Kidney capillary endothelial cell (primary cell): ENCODE measurements at places on chromosomes 7 and 10.
A peak's percentile ranks its signal among the peaks of the same experiment; 100 is the strongest.

GRCh38 chr7:27199849-27200760, at the start of gene HOXA13:
TSS of gene HOXA13 (minus strand) at chr7:27200091. CDS start at chr7:27200077, 14 bp downstream.
- DNase-seq, result no peak

- DNase-seq, result no peak
Measured at GRCh38 chr10:3990307-3990706, 205.3 kb upstream of the KLF6 start.

DNA sequence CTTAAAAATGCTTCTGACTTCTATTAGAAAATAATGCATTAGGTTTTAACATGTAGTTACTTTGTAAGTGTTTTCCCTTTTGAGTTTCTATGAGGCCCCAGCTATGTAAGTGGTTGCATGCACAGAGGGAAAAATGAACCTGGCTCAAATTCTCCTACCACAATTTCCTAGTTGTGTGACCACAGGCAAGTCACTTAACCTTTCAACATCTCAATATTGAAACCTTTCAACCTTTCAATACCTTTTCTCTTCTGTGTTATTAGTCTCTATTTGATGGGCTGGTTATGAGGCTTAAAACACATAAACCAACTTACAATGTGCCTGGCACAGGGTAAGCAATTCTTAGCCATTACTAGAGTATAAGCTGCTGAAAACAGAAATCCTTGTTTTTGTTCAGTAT, 203.0 kb downstream of the KCND2 start:
- no peak for DNase-seq

- no peak for DNase-seq
Measured at GRCh38 chr7:151010307-151011096, 13.8 kb downstream of the ATG9B start.

GRCh38 chr7:41942468-41943093, 239.7 kb upstream of the INHBA start:
- DNase-seq, result no peak

DNA sequence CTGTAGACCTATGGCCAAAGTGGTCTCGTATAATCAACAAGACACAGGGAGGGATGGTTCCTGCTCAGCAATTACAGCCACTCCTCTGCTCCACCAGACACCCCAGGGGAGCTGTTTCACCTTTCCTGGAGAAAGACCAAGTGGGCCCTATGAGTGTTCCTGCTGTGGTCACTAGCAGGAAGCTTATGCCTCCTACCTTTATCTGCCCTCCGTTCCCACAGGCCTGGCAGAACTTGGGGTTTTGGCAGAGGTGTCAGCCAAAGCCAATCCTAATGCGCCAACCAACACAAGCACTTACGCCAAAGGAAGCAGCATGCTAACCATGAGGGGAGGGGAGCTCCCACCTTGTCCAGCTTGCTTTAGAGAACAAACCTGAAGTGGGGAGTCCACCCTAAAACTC, 31.2 kb downstream of the XPNPEP1 start:
- no peak for DNase-seq

GRCh38 chr7:318878-319661, 29.1 kb downstream of the FOXL3 start:
- DNase-seq, result no peak

GRCh38 chr10:69455006-69455763, 3.9 kb downstream of the TSPAN15 start:
- DNase-seq, result no peak

DNA sequence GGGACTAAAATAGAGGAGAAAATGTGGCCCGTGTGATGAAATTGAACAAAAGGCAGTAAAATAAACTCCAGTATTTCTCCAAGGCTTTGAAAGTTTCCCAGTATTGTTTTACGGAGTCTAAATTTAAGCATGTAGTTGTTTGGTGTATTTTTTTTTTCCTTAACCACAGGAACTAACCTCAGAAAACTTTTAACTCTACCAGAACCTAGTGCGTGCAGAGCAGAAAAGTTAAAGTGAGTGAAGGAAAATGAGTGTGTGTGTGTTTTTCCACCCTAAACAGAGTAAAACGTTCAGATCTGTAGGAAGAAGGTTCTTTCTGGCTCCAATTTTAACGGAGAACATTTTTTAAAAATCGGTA, 812 bp downstream of the PROSER2 start:
- no peak for DNase-seq

DNA sequence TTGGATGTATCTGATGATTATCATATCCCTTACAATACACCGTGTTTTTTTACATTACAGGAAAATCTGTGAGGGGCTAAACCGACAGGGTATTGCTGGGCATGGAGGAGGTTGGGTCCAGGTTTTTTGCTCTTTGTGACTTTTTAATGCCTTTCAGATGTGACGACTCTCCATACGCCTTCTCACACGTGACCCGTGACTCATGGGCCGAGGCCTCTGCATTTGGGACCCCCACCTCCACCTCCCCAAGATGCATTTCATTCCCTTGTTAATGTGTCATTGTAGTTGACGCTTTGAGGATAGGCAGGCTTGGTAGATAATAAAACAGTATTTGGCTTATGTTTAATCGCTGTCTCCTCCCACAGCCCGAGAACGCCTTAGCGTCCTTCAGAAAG, 95.3 kb downstream of the CUX1 start:
- DNase-seq, result no peak

DNA sequence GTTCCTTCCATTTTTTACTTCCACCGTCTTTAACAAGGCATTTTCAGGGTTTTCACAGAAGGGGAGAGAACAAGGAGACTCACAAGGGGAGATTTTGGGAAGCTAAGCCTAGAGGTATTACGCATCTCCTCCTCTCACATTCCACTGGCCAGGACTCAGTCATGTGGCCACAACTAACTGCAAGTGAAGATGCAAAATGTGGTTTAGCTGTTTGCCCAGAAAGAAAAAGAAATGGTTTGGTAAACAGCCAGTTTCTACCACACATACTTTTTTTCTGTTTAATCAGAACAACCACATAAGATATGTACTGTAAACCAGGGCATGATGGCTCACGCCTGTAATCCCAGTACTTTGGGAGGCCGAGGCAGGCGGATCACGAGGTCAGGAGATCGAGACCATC, 21.4 kb upstream of the HELLS start:
- no peak for DNase-seq

DNA sequence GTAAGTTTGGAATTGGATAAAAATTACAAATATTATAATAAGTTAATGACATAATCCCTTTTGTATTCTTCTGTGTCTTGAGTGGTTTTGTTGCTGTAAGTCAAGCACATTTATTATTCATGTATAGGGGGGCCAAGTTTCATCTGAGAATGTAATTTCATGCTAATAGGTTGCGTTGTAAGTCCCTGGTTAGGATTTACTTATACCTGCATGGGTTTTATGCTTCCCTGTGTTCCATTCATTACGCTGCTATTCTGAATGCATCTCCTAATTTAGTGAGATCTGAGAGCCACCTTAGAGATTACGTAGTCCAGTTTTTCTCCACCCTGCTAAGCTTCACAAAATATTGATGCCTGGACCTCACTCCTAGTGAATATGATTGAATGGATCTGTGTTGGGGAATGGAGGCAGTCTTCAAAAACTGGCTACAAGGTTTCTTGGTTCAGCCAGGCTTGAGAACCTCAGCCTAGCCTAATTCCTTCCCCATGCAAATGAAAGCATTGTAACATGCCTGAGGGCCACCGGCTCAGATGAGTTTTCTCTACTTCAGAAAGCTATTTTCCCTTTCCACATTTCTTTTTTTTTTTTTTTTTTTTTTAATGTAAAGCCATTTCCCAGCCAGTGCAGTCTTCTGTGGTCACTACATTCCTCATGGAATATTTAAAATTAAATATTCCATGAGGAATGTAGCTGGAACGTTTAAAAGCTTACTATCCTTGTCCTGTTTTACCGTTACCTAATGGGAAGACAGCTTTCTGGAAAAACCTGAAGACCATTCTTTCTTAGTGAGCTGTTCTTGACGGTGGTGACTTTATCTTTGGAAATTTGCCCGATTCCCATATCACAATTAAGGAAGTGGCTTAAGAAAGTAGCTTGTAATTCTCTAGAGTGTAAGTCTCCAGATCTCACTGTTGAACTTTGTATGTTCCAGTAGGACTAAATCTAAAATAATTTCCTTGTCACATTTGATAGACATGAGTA, 16.0 kb downstream of the PAPSS2 start:
- DNase-seq, result peak; percentile 21

DNA sequence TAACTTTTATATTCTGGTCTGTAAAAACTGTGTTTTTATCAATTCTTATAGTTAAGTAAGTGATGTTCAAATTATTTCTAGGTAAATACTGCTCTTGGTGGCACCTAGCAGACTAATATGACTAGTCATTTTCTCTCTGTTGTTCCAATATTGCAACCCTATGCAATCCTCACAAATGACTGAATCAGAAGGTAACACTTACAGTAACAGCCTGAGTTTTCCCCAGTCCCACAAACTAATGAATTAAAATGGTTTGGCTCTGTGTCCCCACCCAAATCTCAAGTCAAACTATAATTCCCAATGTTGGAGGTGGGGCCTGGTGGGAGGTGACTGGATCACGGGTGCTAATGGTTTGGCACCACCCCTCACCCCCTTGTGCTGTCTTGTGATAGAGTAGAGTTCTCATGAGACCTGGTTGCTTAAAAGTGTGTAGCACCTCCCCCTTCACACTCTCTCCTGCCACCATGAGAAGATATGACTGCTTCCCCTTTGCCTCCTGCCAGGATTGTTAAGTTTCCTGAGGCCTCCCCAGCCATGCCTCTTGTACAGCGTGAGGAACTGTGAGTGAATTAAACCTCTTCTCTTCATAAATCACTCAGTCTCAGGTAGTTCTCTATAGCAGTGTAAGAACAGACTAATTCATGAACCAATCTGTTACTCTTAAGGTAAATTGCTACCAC, 43.5 kb downstream of the MTPN start:
- DNase-seq, result no peak

GRCh38 chr7:105617280-105618015, 36.2 kb upstream of the EFCAB10 start:
- no peak for DNase-seq

DNA sequence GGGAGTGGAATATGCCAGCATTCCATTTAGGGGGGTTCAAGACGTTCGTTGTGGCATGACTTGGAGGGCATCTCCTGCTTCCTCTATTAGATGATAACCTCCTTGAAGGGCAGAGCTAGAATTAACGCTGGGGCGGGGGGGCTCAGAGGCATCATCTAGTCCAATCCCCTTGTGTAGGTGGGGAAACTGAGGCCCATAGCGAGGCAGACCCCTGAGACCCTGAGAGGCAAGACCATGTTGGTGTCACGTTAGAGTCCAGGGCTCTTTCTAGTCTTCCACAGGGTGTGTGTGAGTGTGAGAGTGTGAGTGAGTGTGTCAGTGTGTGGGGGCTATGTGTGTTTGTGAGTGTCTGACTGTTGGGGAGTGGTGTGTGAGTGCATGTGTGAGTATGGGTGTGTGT, 29.3 kb upstream of the NUB1 start:
- DNase-seq, result no peak

GRCh38 chr7:43546231-43546630, 36.7 kb upstream of the STK17A start:
- DNase-seq, result no peak

- DNase-seq, result no peak
Measured at GRCh38 chr7:77687747-77688144, 8.5 kb upstream of the RSBN1L start.

DNA sequence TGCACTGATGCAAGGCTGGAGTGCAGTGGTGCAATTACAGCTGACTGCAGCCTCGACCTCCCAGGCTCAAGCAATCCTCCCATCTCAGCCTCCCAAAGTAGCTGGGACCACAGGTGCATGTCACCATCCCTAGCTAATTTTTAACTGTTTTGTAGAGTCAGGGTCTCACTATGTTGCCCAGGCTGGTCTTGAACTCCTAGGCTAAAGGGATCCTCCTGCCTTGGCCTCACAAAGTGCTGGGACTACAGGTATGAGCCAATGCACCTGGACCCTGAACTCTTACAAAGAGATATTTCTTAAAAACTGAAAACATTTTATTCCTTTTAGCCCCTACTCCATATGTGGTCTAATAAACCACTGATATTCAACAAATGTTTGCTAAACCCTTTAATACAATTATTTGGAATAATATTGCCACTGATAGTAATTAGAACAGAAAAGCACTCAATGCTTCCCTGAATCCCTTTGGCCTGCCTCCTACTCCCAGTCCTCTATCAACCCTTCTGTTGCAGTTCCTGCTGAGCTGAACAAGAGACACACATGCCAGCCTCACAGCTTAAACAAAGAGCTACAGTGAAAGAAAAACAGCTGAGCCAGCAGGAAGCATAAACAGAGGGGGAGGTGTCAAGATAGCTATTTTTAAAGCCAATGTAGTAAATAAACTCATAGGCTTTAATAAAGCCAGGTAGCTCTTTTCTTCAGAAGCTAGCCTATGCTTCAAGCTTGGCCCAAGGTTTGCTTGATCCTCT, 7.0 kb upstream of the GNAI1 start:
- DNase-seq, result no peak

GRCh38 chr10:20596911-20597310, 300.2 kb downstream of the NEBL start:
- no peak for DNase-seq

DNA sequence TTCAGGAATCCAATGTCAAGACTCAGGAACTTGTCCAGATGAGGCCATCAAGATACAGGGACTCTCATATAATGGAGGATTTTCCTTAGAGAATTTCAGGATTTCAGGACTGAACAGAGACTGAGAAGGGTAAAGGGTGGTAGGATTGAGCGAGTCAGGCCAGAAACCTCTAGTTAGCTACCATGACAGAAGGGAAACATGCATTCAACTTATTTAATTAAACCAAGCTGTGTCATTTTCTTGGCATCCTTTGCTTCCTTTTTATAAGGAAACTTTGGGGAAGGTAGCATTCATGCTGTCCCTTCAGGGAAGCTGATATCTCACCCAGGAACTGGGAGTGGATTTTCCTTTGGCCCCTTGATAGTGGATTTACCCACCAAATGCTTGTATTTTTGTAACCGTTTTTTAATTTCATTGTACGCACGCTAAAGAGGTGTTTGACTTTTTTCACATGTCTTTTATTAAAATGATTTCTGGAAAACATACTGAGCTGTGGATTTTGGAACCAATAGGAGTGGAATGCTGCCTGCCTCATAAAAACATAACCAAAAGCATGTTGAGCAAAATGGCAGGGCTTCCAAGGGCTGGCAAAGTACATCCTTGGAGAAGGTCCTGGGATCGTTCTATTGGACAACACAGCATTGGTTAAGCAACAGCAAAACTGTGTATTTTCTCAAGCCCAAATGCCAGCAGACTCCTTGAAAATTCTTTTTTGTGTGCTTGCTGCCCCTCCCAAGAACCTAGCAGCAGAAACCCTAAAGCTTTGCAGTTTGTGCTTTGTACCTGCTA, 104.5 kb downstream of the CXCL12 start:
- no peak for DNase-seq

DNA sequence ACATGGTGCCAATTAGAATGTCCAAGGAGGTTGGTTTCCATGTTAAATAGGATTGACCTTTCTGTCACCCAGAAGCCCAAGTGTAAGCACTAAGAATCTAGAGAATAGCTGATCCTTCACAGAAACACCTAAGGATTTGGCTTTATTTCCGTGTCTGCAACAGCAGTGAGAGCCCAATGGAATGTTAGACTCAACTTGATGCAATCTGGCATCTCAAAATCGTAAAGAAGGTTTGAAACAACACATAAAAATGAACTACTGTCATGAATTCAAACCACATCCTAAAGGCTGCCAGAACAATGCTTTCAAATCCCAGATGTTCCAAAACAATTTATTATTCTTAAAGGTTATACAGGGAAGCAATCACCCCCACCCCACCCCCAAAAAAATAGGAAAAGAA, 18.6 kb downstream of the PPP1R3C start:
- DNase-seq, result no peak

GRCh38 chr10:86440874-86441843, 74.6 kb upstream of the GRID1 start:
- DNase-seq, result peak; percentile 57

- DNase-seq, result no peak
Measured at GRCh38 chr10:69047111-69047832, 40.6 kb upstream of the SRGN start.
